ENCODE measurements at places on chromosomes 1 and 21. TPM values are rescaled to one million over a fixed set of nuclear protein-coding genes. Genes with fewer than 3 reads are reported as not detected.

FAM229A gene
- total RNA-seq: 28.7 TPM

CD1E gene
- total RNA-seq: not detected

SLX9 gene
- total RNA-seq: 23.5 TPM

SH2D2A gene
- 24.7 TPM for total RNA-seq

TPM3 gene
- 307 TPM for total RNA-seq

RPTN gene
- not detected for total RNA-seq

ZBTB8A gene
- total RNA-seq: not detected

MAGI3 gene
- total RNA-seq: 3.5 TPM

AMY1A gene
- not detected for total RNA-seq

RHD gene
- total RNA-seq: not detected

S100A14 gene
- not detected for total RNA-seq

RHOU gene
- total RNA-seq: 0.34 TPM

B3GALT5 gene
- not detected for total RNA-seq

PAX7 gene
- total RNA-seq: not detected

GPR3 gene
- total RNA-seq: not detected

THEM5 gene
- not detected for total RNA-seq

MYOG gene
- total RNA-seq: not detected

ZFP69B gene
- total RNA-seq: 12.8 TPM

CLCA4 gene
- total RNA-seq: not detected
